ENCODE measurements at places on chromosomes 5 and 9.

DNA sequence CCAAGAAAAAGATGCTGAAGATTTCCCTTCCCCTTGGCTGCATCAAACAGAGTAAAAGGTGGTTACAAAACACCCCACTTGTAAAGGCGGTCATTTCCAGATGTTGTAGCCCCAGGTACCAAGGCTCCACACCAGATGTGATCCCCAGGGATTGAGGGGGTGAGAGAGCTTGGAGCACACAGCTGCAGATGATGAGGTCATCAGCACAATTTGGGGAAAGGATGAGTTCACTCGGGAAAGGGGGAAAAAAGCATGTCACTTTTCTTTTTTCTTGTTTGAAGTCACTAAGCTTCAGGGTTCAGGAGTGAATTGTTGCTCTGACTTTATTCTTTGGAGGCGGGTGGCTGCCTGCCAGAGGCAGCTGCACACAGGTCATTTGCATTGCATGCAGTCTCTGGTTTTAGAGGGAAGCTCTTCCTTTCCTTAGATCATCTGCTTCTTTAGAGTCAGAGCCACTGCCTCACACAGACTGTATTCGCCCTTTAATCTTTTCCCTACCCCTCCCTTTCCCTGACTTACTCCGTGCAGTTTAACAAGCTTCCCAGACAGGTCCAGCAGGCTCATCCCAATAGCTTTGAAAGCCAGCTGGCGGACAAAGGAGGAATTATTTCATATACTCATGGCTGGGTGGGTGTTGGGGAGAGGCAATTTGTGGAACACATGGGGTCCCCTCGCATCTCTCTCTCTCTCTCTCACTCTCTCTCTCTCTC is 409.3 kb upstream of the SLC24A2 start:
- no peak for DNase-seq

- no peak for DNase-seq
Measured at GRCh38 chr9:82115331-82115730, 126.8 kb downstream of the SPATA31D1 start.

- DNase-seq, result no peak
Measured at GRCh38 chr9:132833550-132834121, 44.4 kb downstream of the AK8 start.

DNA sequence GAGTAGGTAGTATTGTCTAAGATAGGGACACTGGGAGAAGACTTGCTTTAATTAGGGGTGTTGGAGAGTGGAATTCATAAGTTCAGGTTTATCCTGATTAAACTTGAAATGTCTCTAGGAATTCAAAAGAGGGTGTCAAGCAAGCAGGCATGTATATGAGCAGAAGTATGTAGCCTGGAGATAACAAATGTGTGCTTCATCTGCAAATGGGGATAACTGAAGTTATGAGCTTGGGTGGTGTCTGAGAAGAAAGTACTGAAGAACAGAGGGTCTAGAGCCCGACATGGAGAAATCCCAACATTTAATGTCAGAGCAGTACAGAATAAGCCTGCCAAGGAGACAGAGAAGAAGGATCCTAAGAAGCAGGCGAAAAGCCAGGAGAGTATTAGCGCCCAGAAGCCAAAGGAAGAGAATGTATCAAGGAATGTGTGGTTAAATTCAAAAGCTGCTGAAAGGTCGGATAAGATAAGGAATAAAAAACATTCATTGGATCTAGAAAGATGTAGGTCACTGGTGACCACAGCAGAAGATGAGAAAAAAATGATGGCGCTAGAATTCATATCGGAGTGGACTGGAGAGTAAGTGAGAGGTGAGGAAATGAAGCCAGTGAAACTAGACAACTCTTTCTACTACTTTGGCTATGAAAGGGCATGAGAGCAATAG is 401.5 kb upstream of the PIK3R1 start:
- DNase-seq, result no peak

- no peak for DNase-seq
Measured at GRCh38 chr5:33594006-33594405, 153.2 kb downstream of the TARS1 start.

GRCh38 chr9:129272348-129273025 is 94.4 kb upstream of the IER5L start:
- no peak for DNase-seq

DNA sequence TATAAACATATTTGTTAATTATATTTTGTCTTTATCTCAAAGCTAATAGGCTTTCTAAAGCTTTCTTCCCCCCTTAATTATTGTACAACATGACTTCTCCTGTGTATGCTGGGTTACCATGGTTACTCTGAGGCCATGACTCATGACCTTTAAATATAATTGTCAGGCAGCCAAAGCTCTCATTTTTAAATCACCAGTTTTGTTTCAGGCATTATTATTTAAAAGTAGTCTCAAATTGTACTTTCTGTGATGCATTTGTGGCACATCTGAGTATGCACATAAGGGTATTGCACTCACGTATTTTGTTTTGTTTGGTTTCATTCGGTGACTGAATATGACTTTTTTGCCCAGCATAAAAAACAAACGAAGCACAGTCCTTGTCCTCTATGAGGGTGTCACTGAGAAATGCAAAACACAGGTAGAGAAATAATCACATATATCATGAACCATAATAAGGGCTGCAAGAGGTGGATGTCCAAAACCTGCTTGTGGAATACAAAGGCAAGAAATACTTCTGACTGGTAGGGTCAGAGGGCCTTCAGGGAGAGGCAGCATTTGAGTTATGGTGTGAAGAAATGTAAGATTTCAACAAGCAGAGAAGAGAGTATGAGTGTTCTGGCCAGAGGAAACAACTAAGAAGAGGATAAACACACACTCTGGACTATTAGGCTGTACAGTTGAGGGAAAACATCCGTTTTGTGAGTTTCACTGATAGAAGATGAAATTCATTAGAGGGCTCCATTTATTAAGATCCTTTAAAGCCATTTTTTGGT is 2.1 kb downstream of the CCDC192 start:
- DNase-seq, result no peak

DNA sequence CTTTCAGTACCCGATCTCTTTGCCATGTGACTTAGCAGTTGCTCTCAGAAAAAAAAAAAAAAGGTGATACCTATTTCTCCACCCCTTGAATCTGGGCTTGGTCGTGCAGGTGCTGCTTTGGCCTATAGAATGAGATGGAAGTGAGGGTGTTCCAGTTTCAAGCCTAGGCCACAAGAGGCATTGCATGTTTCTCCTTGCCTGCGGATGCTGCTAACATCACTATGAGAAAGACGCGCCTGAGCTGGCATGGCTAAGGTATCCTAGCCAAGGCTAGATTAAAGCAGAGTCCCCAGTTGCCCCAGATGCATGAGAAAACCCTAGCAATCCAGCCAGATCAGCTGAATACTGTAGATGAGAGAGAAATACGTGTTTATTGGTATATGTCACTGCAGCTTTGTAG is 14.7 kb upstream of the CSF1R start:
- DNase-seq, result no peak

DNA sequence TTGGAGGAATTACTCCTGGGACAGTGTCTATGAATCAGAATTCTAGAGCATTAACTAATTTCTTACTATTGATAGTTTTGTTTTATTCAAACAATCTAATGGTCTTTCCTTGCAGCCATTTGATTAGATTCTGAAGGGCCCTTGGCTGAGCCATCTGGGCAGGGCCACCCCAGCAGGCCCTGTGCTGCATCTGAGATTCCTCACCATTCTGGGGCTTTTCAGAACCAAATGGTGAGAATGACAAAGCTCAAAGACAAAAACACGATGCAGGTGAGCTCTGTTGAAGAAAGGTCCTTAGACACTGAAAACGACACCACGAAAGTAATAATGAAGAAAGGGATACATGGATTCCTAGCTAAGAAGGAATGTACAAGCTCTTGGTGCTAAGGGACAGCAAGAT is 321.0 kb upstream of the IRX4 start:
- no peak for DNase-seq

- DNase-seq, result no peak
Measured at GRCh38 chr9:129385211-129385934, 207.3 kb upstream of the IER5L start.

DNA sequence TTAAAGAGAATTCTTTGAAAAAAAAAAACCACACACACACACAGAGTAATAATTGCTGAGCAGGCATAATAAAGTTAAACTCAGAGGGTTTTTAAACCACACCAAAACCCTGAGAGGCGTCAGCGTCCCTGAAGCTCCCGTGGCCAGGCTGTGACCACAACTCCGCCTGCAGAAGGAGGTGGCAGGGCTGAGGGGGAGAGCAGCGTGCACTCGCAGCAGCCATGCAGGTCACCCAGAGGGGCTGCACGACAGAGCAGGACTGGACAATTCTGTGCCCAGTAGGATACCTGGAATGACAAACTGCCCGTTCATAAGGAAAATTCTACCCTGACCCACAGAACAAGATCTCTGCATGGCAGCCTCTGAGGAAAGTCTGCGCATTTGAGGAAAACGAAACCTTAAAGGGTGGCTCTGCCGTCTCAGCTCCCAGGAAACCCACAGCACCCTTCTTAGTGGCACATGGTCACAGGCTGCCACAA is 44.0 kb downstream of the ROR2 start:
- peak; percentile 16 for DNase-seq

GRCh38 chr5:80152778-80153177 is 103.1 kb downstream of the SERINC5 start:
- no peak for DNase-seq

Measured in stimulated activated CD8-positive, alpha-beta memory T cell treated with anti-CD3 and anti-CD28 coated beads, Interleukin-7, amount 100 ng/mL, for 1 hour (primary cell).